ENCODE measurements at places on chromosomes 2 and 18.

DNA sequence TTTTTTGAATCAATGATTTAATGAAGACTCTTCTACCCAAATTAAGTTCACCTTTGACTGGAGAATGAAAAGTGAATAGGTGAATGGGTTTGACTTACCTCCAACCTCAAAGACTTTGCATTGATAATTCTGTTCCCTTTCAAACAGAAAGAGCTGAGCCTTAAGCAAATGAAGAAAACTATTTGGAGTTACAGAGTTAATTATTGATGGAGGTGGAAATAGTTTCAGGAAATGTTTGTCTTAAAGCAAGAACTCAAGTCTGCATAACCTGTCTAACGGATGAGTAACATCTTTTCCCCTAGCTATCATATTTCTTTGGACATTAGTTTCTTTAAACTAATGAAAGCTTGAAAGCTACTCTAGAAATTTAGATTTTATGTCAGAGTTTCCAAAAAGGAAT lies 166.5 kb downstream of the CERS6 start:
- no peak for DNase-seq

DNA sequence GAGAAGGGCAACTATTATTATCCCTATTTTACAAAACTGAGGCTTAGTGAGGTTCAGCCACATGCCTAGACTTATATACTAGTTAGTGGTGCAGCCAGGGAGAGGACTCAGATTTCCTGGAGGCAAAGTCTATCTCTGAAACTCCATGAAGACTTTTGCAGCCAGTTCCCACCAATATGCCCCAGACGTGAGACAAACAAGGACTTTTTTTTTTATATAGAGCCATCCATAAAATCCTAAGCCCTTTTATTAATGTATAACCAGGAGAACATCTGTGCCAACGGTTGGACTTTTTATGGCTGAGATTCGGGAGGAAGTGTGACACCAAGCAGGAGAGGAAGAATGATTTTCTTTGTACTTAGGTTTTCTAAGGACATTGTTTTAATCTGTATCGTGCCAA lies 29.9 kb downstream of the LIPG start:
- DNase-seq, result no peak

GRCh38 chr2:3342324-3342723 lies 35.3 kb downstream of the EIPR1 start:
- DNase-seq, result no peak

DNA sequence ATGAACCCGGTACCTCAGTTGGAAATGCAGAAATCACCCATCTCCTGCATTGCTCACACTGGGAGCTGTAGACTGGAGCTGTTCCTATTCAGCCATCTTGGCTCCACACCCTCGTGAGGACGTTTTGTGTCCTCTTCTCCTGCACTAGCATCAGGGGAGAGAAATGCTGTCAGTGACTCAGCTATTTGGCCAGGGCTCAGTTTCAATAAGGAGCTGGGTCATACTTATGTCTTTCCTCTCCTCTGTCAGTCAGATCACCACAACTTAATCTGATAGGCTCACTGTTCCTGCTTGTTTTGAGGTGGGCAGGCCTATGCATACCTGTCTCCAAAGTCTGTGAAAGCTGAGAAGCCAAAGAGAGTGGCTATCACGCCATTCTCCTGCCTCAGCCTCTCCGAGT lies 921.2 kb downstream of the DCC start:
- DNase-seq, result no peak

GRCh38 chr2:241109210-241110088 lies 7.4 kb upstream of the MTERF4 start:
- no peak for DNase-seq

GRCh38 chr2:16633621-16634430 lies 31.8 kb downstream of the CYRIA start:
- DNase-seq, result no peak

DNA sequence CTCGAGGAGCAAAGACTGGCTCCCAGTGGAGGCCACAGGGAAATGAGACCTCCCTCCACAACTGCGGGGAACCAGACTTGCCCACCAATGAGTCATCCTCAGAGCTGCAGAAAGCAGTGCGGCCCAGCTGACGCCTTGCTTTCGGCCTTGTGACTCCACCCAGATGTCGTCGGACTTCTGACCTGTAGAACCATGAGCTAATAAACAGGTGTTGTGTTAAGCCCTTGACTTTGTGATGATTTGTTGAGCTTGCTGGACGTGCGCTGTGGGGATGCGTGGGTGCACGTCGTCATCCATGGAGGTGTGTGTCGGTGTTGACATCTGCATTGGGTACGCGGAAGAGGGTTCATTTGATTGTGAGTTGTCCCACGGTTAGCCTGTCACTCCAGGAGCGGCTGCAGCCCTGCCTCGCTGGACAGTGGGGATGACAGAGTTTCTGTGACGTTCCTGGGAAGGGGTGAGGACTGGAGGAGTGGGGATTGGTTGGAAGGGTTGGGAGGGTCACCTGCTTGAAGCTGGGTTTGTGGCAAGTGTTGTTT lies 154.1 kb downstream of the SH3BP4 start:
- DNase-seq, result no peak

- no peak for DNase-seq
Measured at GRCh38 chr18:59990121-59990823, 90.5 kb downstream of the PMAIP1 start.

- no peak for DNase-seq
Measured at GRCh38 chr18:26040051-26040656, 50.3 kb downstream of the SS18 start.

GRCh38 chr18:2997846-2998564 lies 14.9 kb downstream of the LPIN2 start:
- DNase-seq, result no peak

GRCh38 chr2:198143793-198144192 lies 339.4 kb downstream of the PLCL1 start:
- DNase-seq, result no peak

GRCh38 chr2:162103443-162104009 lies 29.5 kb upstream of the DPP4 start:
- DNase-seq, result no peak

Measured in right hindlimb (tissue), 1 donor.